Epithelial cell of proximal tubule (primary cell): ENCODE measurements at places on chromosomes 7 and 10.

DNA sequence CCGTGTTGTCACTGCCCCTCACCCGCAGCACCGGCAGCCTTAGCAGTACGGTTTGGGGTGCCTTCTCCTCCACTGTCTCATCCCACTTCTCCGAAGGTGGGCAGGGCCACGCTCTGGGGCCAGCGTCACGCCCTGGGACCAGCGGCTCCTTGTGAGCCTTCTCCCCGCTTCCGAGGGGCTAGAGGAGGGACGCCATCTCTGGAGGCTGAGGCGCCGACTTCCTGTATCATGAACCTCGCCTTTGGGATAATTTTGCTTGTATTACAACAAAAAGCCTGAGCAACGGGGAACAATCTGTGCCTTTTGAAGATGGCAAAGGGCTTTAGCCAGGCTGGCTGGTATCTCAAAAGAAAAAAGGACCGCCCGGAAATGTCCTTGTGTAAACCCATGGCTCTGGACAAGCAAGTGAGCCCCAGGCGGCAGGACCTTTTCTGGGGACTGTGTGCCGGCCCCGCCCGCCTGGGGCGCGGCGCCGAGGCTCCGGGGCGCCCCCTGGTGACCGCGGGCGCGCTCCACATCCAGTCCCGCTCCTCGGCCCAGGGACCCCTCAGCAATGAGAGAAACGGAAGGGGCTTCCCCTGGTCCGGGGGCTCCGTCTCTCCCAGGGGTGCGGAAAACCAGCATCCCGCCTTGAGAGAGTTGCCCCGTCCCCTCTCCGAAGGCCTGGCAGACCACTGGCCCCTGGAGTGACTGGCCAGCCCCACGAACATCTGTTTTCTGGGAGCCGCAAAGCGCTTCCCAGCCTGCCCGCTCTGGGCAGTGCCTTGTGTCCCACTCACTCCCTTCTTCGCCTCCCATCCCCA, 3.8 kb downstream of the DEPP1 start:
- DNase-seq = no peak

- no peak for DNase-seq
Observed at GRCh38 chr7:150716368-150716767, at the start of gene GIMAP1. TSS of gene GIMAP1 (plus strand) at chr7:150716613. CDS start at chr7:150719048, 2,435 bp downstream.

DNA sequence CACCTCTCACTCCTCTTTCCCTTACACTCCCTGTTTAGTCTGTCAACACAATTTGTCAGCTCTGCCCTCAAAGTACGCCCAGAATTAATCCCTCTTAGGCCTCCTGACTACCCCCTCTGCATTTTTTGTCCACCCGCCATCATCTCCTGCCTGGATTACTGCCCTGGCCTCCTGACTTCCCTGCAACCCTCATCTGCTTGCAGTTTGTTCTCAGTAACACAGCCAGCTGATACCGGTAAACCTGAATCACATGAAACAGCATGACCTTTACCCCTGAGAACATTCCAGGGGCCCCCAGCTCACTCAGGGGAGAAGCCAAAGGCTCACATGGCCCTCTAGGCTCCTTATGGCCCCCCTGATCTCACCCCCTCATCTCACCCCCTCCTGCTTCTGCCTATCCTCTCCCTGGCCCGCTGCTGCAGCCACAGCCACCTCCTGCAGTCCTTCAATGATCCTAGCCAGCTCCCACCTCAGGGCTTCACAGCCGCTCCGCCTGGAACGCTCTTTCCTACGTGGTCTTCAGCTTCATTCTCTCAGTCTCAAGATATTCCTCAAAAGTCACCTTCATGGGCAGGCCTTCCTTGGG, 8.9 kb downstream of the C10orf53 start:
- DNase-seq = no peak

DNA sequence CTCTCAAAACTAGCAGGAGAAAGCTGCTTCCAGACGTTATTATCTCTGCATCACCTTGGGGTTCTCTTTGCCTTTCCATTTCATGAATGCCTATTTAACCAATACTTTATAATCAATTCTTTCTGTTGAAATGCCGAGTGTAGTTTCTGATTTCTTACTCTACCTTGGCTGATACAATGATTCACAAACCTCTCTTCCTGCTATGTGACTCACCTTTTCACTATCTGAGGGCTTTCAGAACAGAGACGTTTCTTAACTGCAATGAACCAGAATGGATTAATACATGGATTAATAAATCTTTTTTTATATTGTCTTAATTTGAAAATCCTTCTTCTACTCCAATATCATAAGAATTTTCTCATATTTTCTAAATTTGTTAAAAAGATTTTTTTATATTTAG, 46.4 kb upstream of the ZNF746 start:
- no peak for DNase-seq

GRCh38 chr7:106604303-106604924, 56.5 kb downstream of the CCDC71L start:
- no peak for DNase-seq

DNA sequence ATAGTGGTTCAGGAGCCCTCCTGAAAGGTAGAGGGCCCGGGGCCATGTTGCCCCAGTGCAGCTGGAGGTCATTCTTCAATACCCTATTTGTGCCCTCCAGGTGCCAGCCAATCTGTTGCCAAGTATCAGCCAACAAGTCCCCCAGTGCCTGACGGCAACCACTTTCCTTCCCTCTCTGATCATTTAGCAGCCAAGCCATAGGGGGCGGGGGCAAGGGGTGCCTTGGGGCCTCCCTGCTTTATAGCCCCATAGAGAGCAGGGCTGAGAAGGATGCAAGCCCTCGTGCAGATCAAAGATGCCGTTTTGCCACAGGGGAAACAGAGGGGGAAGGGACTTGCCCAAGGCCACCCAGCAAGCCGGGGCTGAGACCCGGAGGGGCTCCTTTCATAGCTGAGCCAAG, 149.0 kb upstream of the CHST15 start:
- DNase-seq = no peak

GRCh38 chr7:128190051-128190647, 50.9 kb upstream of the LEP start:
- no peak for DNase-seq

GRCh38 chr7:443279-443833, 76.3 kb downstream of the PDGFA start:
- DNase-seq = no peak

GRCh38 chr7:29161231-29161630, 14.9 kb upstream of the CPVL start:
- DNase-seq = no peak

DNA sequence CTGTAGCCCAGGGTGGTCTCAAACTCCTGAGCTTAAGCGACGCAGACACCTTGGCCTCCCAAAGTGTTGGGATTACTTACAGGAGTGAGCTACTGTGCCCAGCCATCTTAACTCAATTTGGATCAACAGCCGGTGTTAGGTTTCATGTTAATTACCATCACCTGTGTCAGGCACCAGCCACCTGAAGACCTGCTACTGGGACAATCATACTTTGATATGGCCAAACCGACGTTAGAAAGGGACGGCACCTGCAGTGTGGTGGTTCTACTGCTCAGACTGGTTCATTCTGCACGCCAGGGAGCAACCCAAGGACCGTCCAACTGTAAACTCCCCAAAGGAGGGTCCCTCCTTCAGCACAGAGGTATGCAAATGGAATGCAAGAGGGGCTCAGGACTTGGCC, 74.2 kb upstream of the CYTH3 start:
- DNase-seq = no peak

DNA sequence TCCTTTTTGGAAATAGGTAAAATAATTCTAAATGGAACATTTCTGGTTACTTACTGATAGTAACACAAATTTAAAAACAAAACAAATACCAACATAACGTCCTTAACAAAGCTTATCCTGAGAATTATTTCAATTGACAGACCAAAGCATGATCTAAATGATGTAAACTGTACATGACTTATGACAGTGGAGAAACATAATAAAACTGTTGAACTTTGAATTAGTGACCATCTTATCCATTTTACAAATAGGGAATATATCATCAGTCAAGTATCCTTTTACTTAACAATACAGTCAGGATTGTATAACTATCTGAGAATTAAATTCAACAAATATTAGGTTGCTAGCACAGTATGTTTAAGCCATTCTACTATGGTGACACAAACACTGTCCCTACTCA, 2.4 kb downstream of the IPMK start:
- no peak for DNase-seq

GRCh38 chr10:3980660-3981059, 195.7 kb upstream of the KLF6 start:
- DNase-seq = no peak

- DNase-seq = no peak
Observed at GRCh38 chr10:103849212-103849877, 6.0 kb downstream of the SH3PXD2A start.

- DNase-seq = no peak
Observed at GRCh38 chr7:146401939-146402338, 285.3 kb downstream of the CNTNAP2 start.

GRCh38 chr7:51640841-51641240, 324.2 kb upstream of the COBL start:
- DNase-seq = no peak

GRCh38 chr7:137454246-137454724, 110.8 kb upstream of the PTN start:
- no peak for DNase-seq

DNA sequence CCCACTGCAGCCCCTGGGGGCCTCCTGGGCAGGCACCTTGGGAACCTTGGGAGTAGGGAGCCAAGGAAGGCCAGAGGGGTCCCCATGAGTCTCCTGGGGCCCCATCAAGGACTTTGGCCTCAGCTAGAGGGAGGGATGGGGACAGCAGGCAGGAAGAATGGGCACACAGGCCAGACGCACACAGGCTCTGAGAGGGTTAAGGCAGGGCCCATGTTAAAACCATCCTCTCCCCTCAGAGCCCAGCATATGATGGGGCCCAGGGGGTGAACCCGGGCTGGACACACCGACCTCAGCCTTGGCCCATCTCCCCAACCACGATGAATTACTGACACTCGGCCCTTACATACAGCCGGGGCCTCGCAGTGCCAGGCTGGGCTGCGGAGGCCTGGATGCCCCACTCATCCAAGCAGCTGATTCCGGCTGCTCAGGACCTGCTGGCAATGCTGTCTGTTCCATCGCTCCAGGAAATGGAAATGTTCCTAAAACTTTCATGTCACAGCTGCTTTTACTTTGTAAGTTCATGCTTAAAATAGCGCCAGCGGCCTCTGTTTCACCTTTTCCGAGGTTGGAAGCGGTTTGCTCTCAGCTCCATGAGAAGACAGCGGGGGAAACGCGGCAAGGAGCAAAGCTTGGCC, 17.3 kb upstream of the INPP5A start:
- no peak for DNase-seq

- no peak for DNase-seq
Observed at GRCh38 chr10:48557511-48558123, 47.3 kb downstream of the ARHGAP22 start.

- no peak for DNase-seq
Observed at GRCh38 chr7:44224974-44225565, 24.3 kb downstream of the YKT6 start.

DNA sequence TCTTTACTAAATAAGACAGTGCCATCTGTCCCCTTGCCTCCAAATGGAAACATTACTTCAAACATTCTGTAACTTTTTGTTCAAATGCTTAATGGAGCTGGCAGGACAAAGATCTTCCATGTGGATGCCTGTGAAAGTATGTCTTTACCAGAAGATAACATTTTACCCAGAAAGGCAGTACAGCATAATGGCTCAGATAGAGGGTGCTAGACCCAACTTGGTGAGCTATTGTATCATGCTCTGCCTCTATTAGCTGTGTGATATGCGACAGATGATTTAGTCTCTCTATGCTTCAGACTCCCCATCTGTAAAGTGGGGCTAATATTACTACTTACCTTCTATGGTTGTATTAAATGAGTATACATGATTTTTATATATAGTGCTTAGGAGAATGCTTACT, 8.8 kb upstream of the SMKR1 start:
- no peak for DNase-seq

- no peak for DNase-seq
Observed at GRCh38 chr7:96308253-96308949, 13.5 kb downstream of the SLC25A13 start.

GRCh38 chr10:79286318-79286951, 60.8 kb upstream of the PPIF start:
- no peak for DNase-seq

- no peak for DNase-seq
Observed at GRCh38 chr7:99191869-99192596, 15.9 kb downstream of the KPNA7 start.

DNA sequence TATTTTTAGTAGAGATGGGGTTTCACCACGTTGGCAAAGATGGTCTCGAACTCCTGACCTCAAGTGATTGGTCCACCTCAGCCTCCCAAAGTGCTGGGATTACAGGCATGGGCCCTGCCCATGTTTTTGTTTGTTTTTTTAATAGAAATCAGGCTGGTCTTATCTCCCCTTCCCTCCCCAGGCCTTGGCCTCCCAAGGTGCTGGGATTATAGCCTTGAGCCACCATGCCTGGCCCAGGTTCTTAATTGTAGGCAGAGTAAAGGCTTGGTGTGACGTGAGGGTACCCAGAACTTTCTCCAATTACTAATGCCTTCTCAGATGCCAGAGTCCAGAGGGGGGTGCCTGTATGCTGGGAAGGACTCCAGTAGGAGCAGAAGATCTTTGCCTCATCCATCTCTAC, 5.2 kb upstream of the MKRN1 start:
- no peak for DNase-seq

DNA sequence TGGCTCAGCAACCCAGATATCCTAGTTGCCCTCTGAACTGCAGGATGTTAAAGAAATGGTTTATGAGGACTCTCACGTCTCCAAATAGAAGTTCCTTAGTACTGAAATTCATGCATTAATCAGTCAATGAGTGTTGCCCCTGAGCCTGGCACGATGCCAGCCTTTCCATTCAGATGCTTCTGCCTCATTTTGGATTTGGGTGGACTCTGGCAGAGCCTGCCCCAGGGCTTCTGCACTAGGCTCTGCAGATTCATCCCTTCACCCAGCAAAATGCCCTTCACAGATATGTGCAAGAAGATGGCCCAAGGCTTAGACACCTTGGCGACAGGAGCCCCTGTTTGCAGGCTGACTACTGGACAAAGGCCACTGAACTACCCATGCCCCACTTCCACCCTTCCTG, 747.8 kb downstream of the GRID1 start:
- no peak for DNase-seq

- DNase-seq = no peak
Observed at GRCh38 chr7:129370812-129371211, 63.4 kb upstream of the STRIP2 start.

GRCh38 chr7:140738280-140738679, 41.8 kb downstream of the NDUFB2 start:
- no peak for DNase-seq

GRCh38 chr10:128609460-128609859, 483.2 kb upstream of the MKI67 start:
- DNase-seq = no peak

GRCh38 chr10:4051011-4051640, 266.1 kb upstream of the KLF6 start:
- no peak for DNase-seq
